ENCODE measurements at places on chromosomes 5 and 9.

GRCh38 chr9:127953154-127953553 is 15.5 kb upstream of the DPM2 start:
- no peak overlapping the region for H3K27ac ChIP-seq
- peaks cover 88% of the 10 kb centered on the region for H3K4me1 ChIP-seq
- no peak for DNase-seq
- no peak overlapping the region for H3K4me3 ChIP-seq
- peaks cover 30% of the 10 kb centered on the region for H3K36me3 ChIP-seq
- H3K27me3 ChIP-seq = no peaks in the 10 kb centered on the region

DNA sequence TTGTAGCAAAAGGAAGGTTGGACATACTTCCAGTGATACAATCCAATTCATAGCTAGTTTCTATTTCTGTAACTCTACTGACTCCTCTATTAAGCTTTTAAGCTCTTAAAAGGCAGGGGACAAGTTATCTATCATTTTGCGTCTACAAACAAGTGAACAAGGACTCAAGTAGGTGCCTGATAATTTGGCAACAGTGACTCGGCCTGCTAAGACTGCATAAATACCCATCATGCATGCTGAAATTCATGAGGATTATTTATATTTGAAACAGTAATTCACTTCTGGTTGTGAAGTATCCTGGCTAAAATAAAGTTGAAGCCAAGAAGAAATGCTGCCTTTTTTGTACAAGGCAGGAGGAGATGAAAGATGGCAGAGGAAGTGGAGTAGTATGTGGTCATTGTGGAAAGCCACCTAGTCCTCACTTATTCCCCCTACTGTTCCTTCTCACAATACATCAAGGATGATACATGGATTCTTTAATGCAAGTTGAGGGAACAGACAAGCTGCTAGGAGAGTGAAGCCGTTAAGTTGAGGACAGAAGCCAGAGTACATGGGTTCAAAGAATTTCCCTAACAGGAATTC is 74.0 kb downstream of the MRPS27 start:
- no peak overlapping the region for H3K4me3 ChIP-seq
- peaks cover 52% of the 10 kb centered on the region for H3K4me1 ChIP-seq
- peaks cover 5% of the 10 kb centered on the region for H3K36me3 ChIP-seq
- H3K27ac ChIP-seq = peak overlapping the region; percentile 73
- DNase-seq = no peak
- H3K27me3 ChIP-seq = no peaks in the 10 kb centered on the region

DNA sequence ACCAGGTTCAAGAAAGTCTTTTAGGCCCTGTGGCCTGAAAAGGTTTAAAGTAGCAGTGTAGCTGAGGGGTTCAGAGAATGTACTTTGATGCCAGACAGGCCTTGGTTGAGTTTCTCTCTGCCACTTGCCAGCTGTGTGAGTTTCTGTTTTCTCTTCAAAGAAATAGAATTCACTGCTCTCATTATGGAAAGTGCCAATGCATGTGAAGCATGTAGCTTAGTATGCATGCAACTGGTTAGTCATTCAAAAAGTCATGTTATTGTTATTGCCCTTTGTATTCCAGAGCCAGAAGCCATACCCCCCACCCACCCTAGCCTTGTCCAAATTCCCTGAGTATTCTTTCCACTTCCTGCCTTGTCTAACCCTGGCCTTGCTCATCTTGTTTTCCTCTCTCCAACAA is 101.7 kb downstream of the ADRB2 start:
- no peaks in the 10 kb centered on the region for H3K36me3 ChIP-seq
- H3K27ac ChIP-seq = peak overlapping the region; percentile 52
- no peak overlapping the region for H3K4me3 ChIP-seq
- H3K4me1 ChIP-seq = no peaks in the 10 kb centered on the region
- no peak for DNase-seq
- no peaks in the 10 kb centered on the region for H3K27me3 ChIP-seq

GRCh38 chr9:127867356-127868277 is 9.9 kb downstream of the AK1 start:
- peaks cover 9% of the 10 kb centered on the region for H3K36me3 ChIP-seq
- H3K27ac ChIP-seq = peak overlapping the region; percentile 30
- no peak overlapping the region for H3K4me3 ChIP-seq
- H3K4me1 ChIP-seq = peaks cover under 1% of the 10 kb centered on the region

GRCh38 chr5:138132543-138132942 is 6.7 kb downstream of the NME5 start:
- H3K27me3 ChIP-seq = no peaks in the 10 kb centered on the region
- no peaks in the 10 kb centered on the region for H3K4me1 ChIP-seq
- no peaks in the 10 kb centered on the region for H3K36me3 ChIP-seq
- H3K4me3 ChIP-seq = no peak overlapping the region
- H3K27ac ChIP-seq = no peak overlapping the region
- no peak for DNase-seq

DNA sequence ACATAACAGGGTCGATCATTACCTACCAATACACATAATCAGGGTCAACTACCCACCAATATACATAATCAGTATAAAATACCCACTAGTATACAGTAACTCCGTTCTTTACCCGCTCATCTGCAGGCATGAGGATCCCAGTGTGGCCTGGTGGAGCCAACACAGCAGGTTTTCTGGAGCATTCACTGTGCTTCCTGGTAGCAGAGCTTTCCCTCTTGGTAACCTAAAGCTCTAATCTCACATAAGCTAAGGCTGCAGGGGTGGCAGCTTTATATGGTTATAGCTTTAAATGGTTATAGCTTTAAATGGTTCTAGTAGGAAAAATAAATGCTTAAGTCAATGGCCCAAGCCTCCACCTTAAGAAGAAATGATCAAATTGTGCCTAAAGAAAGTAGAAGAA is 11.9 kb downstream of the LCN1 start:
- H3K27ac ChIP-seq = no peak overlapping the region
- no peaks in the 10 kb centered on the region for H3K4me1 ChIP-seq
- DNase-seq = no peak
- no peaks in the 10 kb centered on the region for H3K27me3 ChIP-seq

GRCh38 chr5:163385271-163385670 is 52.1 kb upstream of the CCNG1 start:
- H3K27ac ChIP-seq = no peak overlapping the region
- H3K4me3 ChIP-seq = no peak overlapping the region
- peaks cover 8% of the 10 kb centered on the region for H3K4me1 ChIP-seq
- no peak for DNase-seq

DNA sequence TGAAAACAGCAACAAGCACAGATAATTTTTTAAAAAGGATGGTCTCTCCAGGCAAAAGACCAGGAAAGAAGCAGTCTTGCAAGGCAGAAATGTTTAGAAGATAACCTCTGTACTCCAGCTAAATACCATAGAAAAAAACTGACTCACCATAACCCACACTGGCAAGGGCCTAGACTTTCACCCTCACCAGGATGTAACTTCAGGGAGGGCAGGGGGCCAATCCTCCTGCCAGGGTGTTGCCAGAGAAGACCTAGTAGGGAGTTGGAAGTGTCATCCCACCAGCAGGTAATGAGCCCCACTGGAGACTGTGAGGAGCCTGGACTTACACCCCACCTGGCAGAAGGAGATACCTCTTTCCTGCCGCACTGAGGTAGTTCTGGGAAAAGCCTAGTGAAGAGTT is 97.6 kb downstream of the PRELID2 start:
- H3K27me3 ChIP-seq = no peaks in the 10 kb centered on the region
- H3K27ac ChIP-seq = no peak overlapping the region
- DNase-seq = no peak
- no peaks in the 10 kb centered on the region for H3K4me1 ChIP-seq
- H3K4me3 ChIP-seq = no peak overlapping the region

GRCh38 chr9:131302244-131303075 is 12.9 kb downstream of the PLPP7 start:
- H3K4me1 ChIP-seq = no peaks in the 10 kb centered on the region
- no peaks in the 10 kb centered on the region for H3K27me3 ChIP-seq
- no peaks in the 10 kb centered on the region for H3K36me3 ChIP-seq
- no peak overlapping the region for H3K27ac ChIP-seq
- no peak for DNase-seq

DNA sequence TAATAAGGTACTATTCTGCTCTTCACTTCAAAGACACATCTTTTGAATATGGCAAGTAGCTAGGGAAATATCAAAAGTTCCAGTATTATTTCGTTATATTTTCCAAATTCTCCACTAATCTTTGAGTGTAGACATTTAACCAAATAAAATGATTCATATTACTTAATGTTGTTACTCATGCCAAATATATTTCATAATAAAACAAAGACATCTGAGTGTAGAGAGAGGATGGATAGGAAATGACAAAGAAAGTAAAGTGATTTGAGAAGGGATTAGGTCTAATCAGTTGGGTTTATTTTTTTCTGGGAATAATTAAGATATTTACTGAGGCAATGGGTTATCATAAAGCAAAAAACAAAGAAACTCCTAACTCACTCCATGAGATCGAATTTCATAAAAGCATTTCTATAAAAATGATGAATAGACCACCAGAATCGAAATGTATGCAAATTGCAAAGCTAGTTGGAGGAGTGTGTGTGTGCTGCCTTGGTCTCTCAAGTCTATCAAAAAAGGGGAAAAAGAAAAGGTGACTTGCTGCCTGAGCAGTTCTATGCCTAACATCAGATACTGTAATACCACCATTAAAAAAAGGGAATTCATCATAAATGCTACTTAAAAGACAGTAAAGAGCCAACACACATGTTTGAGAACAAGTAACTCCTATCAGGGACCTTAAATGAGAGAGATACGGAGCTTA is 255.5 kb downstream of the PDE4D start:
- H3K27ac ChIP-seq = no peak overlapping the region
- H3K4me1 ChIP-seq = no peaks in the 10 kb centered on the region
- no peaks in the 10 kb centered on the region for H3K36me3 ChIP-seq
- no peak for DNase-seq
- no peak overlapping the region for H3K4me3 ChIP-seq
- no peaks in the 10 kb centered on the region for H3K27me3 ChIP-seq

DNA sequence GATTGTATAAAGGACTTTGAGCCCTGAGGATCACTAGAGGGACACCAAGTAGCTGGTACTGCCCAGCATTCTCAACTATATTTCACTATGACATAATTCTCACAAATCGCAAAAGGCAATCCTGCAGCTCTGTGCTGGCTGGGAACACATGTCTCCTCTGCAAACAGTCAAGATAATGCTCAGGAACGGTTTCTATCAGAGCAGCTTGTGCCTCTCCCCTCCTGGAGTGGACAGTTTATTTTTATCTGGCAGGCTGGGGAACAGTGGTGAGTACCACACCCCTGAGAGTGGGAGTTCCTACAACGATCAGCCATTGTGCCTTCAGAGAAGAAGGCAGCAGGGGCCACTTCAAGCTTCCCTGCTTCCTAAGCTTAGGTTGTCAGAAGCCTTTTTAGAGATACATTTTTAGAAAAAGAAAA is 65.8 kb downstream of the ERAP1 start:
- peaks cover 100% of the 10 kb centered on the region for H3K36me3 ChIP-seq
- H3K4me1 ChIP-seq = no peaks in the 10 kb centered on the region
- no peak for DNase-seq
- H3K27ac ChIP-seq = no peak overlapping the region

DNA sequence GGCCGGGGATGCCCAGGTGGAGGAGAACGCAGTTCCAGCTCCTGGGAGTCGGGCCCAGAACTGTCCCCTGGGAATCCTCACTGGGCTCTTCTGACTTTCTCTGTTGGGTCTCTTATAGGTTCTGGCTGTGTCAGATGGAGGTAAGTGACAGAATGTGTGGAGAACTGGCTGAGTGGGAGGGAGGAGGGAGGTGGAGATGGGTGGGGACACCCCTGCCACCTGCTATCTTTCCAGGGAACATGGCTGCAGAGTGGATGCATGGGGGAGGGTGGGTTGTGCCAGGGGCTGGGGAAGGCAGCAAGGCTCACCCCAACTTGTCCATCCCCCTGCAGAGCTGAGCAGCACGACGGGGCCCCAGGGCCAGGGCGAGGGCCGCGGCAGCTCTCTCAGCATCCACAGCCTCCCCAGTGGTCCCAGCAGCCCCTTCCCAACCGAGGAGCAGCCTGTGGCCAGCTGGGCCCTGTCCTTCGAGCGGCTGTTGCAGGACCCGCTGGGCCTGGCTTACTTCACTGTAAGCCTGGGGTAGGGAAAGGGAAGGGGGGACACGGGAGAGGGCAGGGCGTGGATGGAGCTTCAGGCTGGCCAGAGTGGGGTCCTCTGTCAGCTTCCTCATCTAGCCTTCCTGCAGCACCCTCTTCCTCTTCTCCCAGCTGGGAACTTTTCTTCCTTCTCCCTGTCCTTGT is 8.3 kb downstream of the RGS14 start:
- no peaks in the 10 kb centered on the region for H3K36me3 ChIP-seq
- H3K27ac ChIP-seq = peak overlapping the region; percentile 88
- peak overlapping the region; percentile 60 for H3K4me3 ChIP-seq
- H3K27me3 ChIP-seq = no peaks in the 10 kb centered on the region
- H3K4me1 ChIP-seq = peaks cover 62% of the 10 kb centered on the region
- DNase-seq = no peak

GRCh38 chr5:95298651-95299050 is 13.8 kb upstream of the MCTP1 start:
- no peak for DNase-seq
- no peaks in the 10 kb centered on the region for H3K36me3 ChIP-seq
- no peak overlapping the region for H3K4me3 ChIP-seq
- H3K27me3 ChIP-seq = no peaks in the 10 kb centered on the region

GRCh38 chr5:5343568-5343967 is 78.9 kb upstream of the ICE1 start:
- H3K36me3 ChIP-seq = no peaks in the 10 kb centered on the region
- H3K27me3 ChIP-seq = no peaks in the 10 kb centered on the region
- peaks cover 21% of the 10 kb centered on the region for H3K4me1 ChIP-seq
- H3K4me3 ChIP-seq = no peak overlapping the region
- H3K27ac ChIP-seq = no peak overlapping the region
- DNase-seq = no peak

GRCh38 chr9:17064558-17064957 is 70.3 kb upstream of the CNTLN start:
- no peaks in the 10 kb centered on the region for H3K36me3 ChIP-seq
- H3K4me3 ChIP-seq = no peak overlapping the region
- no peak overlapping the region for H3K27ac ChIP-seq
- DNase-seq = no peak

DNA sequence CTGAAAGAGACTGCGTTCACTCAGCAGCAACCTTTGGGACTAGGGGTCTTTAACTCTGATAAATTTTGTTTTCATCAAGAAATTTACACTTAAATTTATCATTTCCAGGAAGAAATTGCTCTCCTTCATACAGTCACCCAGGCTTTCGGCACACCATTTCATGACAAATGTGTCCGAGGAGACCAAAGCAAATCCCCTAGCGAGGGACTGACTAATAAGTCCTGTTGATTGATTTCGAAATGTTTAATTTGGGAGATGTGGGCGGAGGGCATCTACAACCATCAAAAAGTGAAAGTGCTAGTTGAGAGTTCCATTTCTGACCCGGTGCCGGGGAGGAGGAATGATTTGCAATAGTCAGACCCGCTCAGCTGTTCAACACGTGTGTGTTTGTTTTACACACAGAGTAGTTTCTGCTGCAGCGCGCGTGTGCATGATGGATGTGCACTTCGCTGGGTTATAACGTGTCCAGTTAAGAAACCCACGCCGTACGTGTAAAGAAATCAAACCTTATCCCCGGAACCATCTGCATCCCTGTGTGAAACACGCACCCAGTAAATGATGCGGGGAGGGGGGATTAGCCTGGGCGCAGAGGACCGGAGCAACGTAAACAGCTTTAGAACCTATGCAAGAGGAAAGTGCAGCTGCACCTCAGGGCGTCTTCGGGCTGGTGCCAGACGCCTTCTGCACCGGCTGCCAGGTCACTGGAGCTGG is 845 bp upstream of the NR4A3 start:
- H3K27me3 ChIP-seq = no peaks in the 10 kb centered on the region
- no peaks in the 10 kb centered on the region for H3K36me3 ChIP-seq
- DNase-seq = no peak

- no peaks in the 10 kb centered on the region for H3K27me3 ChIP-seq
- H3K27ac ChIP-seq = no peak overlapping the region
- H3K36me3 ChIP-seq = no peaks in the 10 kb centered on the region
- no peak overlapping the region for H3K4me3 ChIP-seq
- no peaks in the 10 kb centered on the region for H3K4me1 ChIP-seq
Measured at GRCh38 chr5:167852515-167852914, 438.9 kb upstream of the WWC1 start.
